ENCODE measurements at places on chromosomes 1 and 21.

DNA sequence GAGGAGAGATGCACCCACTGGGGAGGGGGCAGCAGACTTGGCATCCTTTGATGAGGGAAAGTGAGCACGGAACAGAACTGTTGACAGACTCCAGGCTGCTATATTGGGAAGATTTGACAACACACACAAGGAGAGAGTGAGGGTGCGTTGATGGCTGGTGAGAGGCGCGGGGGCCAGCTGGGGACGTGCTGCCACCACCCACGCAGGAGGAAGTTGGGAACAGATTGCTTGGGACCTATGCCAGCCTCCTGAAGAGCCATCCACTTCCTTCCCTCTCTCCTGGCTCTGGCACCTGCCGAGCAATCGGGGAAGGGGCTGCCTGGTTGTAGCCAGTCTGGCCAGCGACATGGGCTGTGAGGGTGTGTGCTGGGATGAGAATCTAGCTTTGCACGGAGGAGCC, 223.7 kb upstream of the CSF3R start:
- no peak for DNase-seq

- peak; percentile 30 for DNase-seq
These were observed 519 bp downstream of the ZNF496 start for GRCh38 chr1:247331172-247331524.

DNA sequence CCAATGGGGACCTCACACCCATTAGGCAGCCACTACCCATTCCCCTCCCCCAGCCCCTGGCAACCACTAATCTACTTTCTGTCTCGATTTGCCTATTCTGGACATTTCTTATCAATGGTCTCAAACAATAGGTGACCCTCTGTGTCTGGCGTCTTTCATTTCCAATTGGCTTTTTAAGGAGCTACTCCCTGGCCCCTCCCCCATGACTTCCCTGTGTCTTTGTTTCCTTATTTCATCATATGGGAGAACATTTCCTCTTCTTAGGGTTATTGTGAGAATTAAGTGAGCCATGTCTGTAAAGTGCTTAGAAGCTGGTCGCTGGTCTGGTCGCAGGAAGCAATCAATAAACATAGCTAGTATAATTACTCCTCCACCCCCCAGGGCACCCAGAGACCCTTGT, 80.9 kb downstream of the SPSB1 start:
- no peak for DNase-seq

- no peak for DNase-seq
These were observed 21.3 kb upstream of the CYP4X1 start for GRCh38 chr1:47002211-47002610.

- no peak for DNase-seq
These were observed 47.1 kb upstream of the PLA2G2C start for GRCh38 chr1:20233394-20233793.

GRCh38 chr1:97784661-97785060, 136.2 kb downstream of the DPYD start:
- no peak for DNase-seq

DNA sequence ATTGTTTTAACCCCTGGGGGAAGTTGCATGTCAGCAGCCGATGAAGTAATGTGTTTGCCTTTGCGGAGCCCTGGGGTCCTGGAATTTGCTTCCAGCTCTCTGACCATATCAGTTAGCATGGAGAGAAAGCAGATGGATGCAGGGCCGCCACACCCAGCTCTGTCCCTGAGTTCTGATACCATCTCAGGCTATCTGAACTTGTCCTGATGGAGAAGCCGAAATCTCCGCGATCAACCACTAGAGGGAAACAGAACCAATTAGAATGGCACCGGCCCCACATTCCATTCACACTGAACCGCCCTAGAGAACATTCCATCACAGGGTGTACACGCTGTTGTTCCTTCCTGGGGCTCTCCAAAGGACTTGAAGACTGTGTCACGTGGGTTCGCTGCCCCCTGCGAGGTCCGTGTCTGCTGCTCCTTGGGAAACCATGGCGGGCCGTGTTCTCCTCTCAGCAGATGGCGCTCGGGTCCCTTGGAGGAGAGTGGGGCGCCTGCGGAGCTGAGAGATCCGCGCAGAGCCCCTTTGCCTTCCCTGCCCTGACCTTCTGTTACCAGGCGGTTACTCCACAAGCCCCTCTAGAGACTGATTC, 75.4 kb downstream of the ABCA4 start:
- no peak for DNase-seq

- DNase-seq: no peak
These were observed 569 bp upstream of the DAB1 start for GRCh38 chr1:57424231-57425027.

DNA sequence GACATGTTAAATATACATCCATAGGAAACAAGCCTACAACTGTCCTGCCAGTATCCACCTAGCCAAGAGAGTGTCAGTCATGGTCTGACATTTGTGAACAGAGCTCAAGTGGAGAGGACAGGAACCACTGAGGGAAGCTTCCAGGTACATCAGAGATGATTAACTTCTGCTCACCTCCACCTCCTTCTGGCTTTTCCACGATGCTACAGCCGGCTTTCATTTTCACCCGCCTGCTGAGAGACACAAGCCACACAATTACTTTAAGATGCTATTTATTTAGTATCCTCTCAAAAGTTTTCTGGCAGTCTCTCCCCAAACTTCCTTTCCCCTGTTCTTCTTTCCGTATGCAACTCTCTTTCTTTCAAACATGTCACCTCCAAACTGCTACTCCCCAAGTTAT, 2.1 kb downstream of the ETV3 start:
- DNase-seq: no peak

DNA sequence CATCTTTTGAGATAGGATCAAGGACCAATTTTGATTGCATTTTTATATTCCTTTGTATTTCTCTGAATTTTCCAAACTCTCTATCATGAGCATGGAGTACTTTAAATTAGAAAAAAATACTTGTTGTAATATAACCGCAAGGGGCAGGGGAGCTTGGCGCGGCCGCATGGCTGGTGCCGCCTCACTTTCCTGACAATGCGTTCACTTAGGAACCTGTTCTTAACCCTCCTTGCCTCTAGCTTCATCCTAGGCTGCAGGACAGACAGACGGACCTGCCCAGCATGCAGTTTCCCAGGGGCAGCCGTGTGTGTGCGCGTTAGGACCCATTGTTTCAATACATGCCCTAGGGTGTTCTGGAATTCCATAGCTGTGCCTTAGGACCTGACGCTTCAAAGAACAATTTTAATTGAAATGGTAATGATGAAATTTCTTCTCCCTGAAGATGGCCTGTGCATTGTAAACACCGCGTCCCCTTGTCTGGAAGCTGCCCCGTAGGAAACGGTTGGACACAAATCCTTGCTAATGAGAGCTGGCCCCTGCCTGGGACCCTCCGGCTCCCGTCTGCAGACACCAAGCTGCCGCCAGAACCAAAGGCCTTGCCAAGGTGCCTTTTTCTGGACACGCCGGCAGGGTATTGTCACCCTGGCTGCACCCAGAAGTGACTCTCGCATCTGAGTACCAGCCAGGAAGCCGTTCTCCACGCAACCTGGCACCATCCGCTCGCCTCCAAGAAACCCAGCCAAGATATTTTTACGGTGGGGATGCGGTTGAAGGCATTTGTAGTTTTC, 466.4 kb downstream of the NPHP4 start:
- no peak for DNase-seq

DNA sequence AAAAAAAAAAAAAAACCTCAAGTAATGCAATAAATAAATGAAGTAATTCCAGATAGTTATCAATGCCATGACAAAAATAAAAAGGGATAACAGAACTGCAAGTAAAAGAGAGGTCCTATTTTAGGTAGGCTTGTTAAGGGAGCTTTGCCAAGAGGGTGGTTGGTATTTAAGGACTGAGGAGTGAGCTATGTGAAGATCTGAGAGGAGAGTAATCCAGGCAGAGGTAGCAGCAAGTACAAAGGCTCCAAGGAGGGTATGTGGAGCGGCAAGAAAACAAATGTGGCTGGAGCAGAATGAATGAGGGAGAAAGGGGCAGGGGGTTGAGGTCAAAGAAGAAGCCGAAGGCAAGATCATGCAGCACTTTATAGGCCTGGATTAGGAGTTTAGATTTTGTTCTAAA, 59.9 kb upstream of the CDC42BPA start:
- no peak for DNase-seq

DNA sequence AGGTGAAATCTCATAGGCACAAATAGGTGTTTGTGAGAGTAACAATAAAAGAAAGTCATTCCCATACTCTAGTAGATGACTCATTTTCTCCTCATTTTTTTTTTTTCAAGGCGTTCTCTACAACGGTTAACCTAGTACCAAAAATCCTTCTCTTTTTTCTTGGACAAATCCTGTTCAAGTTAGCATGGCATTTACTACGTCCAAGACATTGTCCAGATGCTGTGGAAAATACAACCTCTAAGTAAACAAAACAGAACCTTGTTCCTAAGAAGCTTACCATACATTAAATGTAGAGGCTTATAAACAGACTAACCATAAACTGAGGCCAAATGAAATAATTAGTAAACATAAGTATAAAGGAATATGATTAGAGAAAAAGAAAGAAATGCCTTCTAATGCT, 76.2 kb upstream of the RGS4 start:
- DNase-seq: no peak

- DNase-seq: no peak
These were observed 299.2 kb upstream of the USP25 start for GRCh38 chr21:15430577-15430976.

DNA sequence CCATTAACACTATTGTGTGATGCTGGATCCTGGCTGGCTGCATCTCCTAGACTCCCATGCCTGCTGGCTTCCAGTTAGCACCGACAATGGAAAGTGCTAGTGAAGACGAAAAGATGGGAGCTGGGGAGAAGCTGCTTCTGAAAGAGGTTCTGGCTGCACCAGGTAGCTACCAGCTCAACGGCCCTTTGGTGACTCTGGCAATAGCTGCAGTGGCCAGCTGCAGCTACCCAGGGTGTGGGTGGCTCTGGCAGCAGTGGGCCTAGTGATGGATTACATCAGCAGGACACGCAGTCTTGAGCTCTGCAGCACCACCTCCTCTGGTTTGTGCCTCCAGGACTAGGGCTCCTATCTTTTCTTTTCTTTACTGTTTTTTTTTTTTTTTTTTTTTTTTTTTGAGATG, 662.6 kb downstream of the MATN1 start:
- no peak for DNase-seq

DNA sequence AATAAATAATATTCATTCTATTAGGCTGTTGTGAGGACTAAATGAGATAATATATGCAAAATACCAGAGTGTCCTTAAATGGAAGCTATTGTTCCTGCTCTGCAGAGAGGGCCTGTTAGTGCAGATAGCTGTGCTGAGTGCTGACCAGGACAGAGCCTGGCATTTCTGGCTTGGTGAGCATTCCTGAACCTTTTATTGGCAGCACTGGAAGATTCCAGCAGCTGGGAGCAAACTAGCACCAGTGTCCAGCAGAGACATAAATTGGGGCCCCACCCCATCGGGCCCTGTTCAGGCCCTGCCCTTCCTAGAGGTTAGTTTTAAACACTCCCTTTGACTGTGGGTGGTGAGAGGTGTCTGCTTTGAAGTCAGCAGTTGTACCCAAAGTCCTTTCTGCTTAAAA, 85.9 kb upstream of the GADD45A start:
- DNase-seq: no peak

DNA sequence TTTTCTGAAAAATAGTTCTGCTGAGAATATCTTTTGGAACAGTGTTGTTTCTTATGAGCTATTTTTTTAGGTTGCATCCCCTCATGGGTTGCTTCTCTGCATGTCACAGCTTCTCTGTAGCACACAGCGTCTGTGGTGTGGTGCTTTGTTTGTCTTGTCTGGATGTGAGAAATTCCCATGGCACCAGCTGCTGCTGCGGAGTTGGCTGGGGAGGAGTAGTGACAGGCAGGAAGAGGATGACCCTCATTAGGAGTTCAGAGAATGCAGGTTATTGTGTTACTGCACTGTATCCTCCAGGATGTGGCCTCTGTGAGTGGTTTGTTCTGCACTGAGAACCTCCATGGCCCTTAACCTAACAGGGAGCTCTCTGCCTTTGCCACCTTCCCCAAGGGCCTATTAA, 64.8 kb downstream of the TSEN15 start:
- no peak for DNase-seq

DNA sequence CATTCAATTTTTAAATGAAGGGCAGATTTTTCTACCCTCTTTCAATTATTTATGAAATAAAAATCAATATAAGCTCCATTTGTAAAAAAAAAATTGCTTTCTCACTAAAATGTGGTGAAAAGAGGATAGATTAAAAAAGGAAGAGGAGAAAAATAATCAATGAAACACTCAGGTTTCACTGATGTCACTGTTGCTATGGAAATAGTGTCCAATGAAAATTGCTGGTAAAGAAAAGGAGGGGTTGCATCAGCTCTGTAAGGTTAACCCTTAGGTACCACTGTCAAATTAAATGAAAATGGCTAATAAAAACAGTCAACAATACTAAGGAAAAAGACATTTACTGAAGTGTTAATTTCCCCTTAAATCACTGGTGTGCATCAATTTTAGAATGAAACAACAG, 91.6 kb upstream of the TTC39A start:
- DNase-seq: no peak

GRCh38 chr1:27031235-27032118, 18.8 kb upstream of the TENT5B start:
- no peak for DNase-seq

DNA sequence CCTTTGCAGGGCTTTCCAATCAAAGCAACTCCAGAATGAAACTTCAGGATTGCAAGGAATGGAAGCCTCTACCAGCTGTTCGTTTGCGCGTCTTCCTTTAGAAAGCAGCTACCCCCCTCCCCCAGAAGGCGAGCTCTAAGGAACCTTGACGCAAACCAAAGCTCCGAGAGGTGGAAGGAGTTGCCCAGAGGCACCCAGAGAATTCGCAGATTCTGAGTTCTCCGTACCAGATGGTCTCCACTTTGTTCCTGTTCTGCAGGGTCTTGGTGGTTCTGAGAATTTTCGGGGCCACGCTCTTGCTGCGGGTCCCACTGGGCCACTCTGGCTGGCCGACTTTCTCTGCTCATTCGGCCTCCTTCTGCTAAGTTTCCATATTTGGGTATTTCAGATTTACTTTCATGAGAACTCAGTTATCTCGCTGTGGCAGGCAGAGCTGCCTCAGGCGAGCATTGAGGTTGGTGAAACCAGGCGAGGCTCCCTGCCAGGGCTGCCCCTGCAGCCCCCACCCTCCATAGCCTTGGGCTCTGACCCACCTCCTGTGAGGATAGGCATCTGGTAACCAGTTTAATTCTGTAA, 801 bp downstream of the TRAF5 start:
- DNase-seq: no peak

DNA sequence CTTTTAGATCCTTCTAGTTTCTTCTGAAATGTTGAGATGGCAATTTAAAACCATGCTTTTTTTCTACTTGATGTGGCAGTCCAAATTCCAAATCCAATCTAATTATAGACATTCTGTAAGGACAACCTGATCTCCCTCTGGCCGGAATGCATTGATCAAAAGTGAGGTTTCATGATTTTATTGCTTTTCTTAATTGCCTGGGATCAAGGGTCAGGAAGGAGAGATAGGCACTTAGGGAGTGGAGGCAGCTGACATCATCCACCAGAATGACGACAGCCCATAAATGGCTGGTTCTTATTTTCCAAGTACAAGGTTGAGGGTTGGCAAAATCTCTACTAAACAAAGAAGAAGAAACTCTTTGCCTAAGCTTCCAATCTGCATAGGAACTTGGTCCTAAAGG, 46.4 kb upstream of the SCCPDH start:
- no peak for DNase-seq
